ENCODE measurements at places on chromosomes 7 and 10.
A peak's percentile ranks its signal among the peaks of the same experiment; 100 is the strongest.

GRCh38 chr7:27134392-27134791 lies 3.8 kb upstream of the HOXA4 start:
- DNase-seq = no peak

DNA sequence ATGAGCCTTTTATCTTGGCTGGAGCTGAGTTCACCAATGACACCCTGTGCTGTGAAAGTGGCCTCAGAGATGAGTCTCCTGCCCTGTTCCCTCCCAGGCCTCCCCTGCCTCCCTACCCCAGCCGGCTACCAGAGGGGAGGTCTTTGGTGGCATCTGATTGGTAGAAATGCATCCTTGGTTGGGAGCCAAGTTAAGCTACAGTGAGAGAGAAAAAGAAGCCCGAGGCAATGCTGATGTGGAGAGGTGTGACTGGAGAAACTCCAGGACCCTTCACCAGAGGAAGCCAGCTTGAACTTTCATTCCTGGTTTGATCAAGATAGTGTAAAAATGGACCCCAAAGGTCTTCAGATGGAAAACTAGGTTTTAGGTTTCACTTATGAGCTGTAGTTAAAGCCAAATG lies 191.1 kb upstream of the TCF7L2 start:
- no peak for DNase-seq

- no peak for DNase-seq
These were observed 227.1 kb downstream of the TEX36 start for GRCh38 chr10:125455855-125456254.

DNA sequence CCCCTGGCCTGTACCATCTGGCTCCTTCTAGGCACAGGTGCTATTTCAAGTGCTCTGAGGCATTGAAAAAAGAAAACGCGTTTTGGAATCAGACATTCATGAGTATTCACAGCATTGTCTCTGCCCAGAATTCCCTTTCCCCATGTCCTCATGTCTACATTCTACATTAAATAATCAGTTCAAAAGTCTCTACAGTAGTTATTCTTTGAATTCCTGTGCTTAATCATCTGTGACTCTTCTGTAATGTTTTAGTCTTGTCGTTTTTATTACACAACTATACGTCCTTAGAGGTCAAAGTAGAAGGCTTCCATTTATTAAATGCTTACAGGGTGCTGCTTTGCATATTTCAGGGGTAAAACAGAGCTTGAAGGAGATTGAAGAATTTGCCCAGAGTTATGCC lies 95.7 kb downstream of the BICC1 start:
- no peak for DNase-seq

DNA sequence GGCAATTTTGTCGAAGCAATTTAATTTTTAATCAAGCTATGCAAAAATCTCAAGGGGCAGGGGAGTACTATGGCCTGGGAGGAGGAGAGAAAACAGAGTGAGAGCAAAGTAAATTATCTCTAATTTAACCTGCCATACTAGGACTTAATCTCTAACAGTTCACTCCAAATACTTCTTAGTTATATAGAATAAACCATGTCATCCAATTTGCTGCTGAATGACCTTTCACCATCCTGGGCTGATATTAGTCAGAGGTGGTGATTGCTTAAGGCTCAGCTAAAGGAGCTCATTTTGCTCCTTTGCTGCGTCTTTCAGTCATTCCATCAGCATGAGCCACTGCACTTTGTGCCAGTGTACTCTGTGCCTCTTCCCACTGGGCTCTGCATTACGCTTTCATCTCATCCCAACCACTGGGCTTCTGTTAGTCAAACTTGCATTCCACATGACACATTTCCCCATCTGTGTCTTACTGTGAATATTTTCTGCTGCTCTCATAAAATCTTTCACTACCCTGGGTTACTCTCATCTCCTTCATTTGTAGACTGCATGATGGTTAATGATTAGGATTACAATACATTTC lies 84.3 kb downstream of the CD36 start:
- no peak for DNase-seq

DNA sequence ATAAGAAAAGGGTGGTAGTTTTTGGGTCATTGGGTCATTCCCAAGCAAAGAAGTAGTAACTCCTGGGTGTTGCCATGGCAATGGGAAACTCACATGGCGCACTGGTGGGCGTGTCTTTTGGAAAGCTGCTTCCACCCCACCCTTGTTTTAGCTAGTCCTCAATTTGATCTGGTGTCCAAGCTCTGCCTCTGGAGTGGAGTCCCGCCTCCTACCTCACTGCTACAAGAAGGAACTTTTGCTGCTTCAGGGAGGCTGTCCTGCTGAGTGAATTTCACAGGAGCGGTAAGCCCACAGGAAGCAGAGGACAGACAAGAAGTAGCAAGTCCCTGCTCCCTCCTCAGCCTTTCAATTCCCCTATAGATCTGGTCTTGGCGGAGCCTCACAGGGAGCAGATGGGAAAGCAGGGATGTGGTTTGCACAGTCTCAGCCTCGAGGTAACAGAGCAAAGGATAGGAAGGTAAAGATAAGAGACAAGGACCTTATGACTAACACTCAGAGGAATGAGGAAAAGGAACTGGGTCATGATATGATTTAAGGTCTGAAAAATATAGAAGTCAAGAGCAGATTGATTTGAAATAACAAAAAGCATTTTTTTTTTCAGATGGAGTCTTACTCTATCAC lies 700.3 kb downstream of the TNS3 start:
- DNase-seq = no peak

DNA sequence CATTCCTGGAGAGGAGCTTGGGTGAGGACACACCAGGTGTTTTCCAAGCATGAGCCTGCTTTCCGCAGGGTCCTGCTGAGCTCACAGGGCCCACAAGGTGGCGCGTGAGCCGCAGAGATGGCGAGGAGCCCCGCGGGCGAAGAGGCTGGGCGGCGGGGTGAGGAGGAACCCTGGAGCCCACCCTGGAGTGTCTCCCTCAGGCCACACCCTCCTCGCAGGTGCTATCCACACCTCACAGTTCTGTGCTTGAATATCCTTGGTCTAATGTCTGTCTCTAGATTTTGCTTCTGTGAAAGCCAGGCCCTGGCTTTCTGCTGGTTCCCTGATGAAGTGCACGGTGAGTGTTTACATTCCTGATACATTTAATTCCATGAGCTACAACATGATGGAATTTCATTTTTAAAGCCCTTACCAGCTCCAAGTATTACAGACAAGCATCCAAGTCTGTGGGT lies 433.6 kb downstream of the ACTR3B start:
- no peak for DNase-seq

GRCh38 chr7:30478349-30479201 lies at the start of gene NOD1:
NOD1 (minus strand) TSS chr7:30478784; CDS start chr7:30456921, 21,863 bp downstream.
- DNase-seq = peak; percentile 38

- DNase-seq = no peak
These were observed 222.0 kb upstream of the IMMP2L start for GRCh38 chr7:111784296-111784695.

GRCh38 chr7:23972057-23972456 lies 262.0 kb downstream of the STK31 start:
- no peak for DNase-seq

DNA sequence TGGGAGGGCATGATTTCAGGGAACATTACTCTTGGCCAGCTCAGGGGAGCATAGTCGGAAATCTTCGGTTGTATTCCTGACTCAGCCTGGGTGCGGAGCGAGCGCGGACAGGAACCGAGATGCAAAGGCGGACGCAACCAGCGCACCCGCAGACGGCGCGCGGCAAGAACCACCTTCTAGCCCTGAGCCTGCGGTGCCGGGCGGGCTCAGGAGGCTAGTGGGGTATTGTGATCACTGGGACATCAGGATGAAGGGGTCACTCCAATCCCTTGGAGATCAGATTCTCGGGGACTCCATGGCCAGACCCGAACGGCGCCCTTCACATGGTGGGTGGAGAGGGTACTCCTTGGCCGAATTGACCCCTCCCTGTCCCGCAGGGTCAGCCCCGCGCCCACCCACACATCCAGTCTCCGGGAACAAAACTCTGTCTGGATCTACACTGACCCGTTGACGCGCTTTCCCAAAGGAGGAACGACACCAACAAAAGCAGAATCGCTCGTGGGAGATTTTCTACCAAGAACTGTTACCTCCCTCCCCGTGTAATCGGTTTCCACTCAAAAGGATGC lies 730.5 kb downstream of the ZWINT start:
- DNase-seq = no peak

DNA sequence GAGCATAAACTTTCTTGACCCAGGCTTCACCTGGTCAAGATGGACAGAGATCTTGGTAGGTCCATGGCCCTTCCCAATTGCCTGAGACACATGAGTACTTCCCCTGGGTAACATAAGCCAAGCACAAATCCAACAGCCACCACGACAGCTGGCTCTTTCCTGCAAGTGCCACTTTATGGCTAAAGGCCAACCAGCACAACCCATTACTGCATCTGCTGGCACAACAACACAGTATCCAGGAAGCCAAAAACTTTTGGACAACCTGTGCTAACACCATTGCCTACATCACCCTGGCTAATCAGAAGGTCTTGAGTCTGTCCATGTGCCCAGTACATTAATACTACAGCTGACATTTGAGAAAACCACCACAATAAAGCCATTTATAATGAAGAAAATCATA lies 548.0 kb upstream of the SEMA3D start:
- DNase-seq = no peak

DNA sequence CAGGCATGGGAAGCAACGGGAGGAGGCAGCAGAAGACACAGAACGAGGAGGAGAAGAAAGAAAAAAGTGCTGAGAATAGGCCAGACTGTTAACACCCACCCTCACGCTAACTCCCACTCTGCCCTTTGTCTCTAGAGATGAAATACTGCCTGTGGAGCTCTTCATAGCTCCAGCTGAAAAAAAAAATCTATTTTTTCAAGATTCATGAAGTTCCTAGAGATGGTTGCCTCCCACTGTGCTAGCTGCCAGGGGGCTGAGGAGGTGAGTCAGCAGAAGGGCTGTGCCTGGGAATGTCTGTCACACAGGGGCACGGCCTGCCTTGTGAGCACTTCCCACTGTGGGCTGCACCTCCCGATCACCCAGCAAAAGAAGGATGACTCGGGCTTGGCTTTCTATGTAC lies 144.5 kb downstream of the RNF216 start:
- DNase-seq = no peak

GRCh38 chr7:116101704-116102103 lies 71.1 kb upstream of the TFEC start:
- no peak for DNase-seq

DNA sequence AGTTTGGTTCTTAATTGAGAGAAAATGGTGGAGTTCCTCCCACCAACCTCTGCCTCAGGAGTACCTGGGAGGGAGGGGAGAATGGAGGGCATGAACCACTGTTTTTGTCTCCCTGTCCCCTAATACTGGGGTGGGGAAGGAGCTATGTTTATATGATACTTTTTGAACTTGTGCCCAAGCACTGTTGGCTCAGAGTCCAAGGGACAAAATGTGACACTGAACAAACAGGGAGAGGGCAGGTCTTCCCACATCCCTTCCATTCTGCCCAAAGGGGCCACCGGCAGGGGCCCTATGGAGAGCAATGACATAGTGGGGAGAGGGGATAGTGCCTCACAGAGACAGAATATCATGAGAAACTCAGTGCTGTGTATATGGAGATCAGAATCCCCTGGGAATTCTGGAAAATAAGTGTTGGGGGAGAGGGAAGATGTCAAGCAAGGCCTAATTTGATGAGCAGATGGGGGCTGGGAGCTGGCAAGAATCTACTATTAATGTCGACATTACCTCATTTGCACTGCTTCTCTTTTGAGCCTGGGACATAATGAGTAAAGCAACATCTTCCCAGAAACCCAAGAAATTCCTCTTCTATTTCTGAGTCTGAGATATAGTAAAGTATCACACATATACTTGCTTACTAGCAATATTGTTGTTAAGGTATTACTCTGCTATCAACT lies 180.6 kb downstream of the CYP26A1 start:
- DNase-seq = no peak

GRCh38 chr7:111265394-111265793 lies 174.5 kb downstream of the LRRN3 start:
- no peak for DNase-seq

GRCh38 chr10:110260746-110261477 lies 43.8 kb downstream of the SMNDC1 start:
- no peak for DNase-seq

DNA sequence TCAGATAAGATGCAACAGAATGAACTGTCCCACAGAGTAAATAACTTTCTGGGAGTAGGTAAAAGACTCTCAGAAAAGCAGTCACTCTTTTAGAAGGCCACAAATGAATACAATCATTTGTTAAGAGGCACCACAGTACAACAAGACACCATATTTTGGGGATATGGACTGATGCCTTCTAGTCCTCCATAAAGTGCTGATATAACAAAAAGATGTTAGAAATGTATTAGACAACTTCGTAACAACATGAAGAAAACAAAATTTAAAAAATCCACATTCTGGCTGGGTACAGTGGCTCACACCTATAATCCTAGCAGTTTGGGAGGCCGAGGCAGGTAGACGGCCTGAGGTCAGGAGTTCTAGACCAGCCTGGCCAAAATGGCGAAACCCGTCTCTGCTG lies 111.3 kb downstream of the HIPK2 start:
- no peak for DNase-seq

- no peak for DNase-seq
These were observed 48.6 kb downstream of the FAM20C start for GRCh38 chr7:240887-241421.

DNA sequence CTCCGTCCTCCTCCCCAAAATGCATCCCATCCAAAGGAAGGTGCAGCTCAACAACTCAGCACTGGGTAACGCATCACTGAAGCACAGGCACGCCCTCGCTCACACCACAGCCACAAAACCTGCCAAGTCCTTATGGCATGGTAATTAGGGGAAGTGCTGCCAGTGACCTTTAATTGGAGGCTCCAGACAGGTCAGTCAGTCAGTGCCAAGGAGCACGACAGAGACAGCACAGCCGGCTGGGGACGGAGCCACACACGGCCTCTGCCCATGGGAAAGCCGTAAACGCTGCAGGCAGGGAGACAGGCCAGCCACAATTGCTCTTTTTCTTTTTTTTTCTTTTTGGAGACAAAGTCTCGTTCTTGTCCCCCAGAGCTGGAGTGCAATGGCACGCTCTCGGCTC lies 146.5 kb downstream of the MAD1L1 start:
- DNase-seq = no peak

DNA sequence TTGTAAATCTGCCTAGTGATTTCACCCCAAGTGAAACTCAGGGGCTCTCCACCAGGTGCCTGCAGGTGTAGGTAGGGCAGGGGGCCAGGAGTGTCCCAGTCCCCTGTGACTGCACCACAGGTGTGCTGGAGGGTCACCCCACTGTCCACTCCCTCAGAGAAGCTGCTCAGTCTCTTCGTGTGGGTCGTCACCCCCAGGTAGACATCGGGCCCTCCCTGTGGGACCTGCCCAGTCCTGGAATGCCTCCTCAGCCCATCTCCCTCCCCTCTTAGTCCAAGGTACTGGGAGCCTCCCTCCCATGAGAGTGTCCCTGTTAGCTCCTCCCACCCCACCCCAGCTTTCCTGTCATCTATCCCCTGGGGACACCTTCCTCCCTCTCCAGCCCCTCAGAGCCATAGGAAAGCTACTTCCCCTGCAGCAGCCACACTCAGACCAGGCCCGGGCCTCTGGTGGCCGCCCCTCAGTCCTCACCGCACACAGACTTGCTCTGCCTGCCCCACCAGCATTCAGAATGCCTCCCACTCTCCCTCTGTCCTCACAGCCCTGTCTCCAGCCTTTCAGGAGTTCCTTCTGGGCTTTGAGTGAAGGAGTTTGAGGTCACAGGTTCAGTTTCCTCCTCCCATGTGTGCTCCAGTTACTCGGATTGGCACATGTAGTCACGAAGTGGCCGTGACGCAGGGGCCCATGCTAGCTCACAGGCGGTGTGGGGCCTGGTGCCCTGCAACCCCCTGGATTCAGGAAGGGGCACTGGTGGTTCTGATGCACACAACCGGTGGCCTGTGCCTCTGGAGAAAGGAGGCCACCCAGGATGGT lies 5.1 kb downstream of the ALOX5 start:
- DNase-seq = no peak
